Lung microvascular endothelial cell (primary cell): ENCODE measurements at places on chromosomes 16 and 17. TPM values are rescaled to one million over a fixed set of nuclear protein-coding genes. Genes with fewer than 3 reads are reported as not detected.

- DNase-seq: no peak
Observed at GRCh38 chr17:51351890-51352289, 91.5 kb downstream of the UTP18 start.

Gene TBC1D3
- total RNA-seq: 0.44 and 1.8 TPM in 2 replicates

Gene UBE2I
- total RNA-seq: 29.6 and 35.3 TPM in 2 replicates

Gene SYCE1L
- 2.0 and 2.8 TPM in 2 replicates for total RNA-seq

DNA sequence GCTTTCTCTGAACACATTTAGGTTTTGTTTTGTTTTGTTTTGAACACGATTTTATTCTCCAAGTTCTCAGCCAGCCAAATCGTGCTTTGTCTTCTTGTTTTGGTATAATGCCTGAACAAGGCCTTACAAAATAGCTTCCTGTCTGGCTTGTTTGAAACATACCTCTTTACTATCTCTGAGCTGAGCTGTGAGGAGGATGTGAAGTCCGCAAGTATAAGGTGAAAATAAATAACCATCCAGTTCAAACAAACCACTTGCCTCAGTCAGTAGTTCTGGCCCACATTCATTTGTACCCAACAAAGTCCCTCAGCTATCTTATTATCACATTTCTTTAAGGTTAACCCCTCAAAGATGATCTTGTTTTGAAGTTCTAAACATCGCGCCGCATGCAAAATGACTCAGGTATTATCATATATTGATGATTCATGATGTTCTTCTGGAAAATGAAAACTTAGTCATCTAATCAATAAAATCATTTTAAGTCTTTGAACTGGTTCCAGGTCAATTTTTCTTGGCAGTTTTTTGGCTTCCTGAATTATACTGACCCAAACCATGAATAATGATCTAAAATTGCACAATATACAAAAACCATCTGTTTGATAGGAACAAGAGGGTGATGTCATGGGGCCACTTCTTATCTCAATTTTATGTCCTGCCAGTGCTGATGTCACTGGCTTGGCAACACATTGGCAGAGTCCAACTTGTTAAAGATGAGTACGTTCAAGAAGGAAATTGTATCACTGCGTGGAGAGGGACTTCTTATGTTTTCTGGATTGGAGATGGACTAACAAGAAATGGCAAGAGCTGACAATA is 694.3 kb downstream of the KCNJ2 start:
- DNase-seq: no peak

- no peak for DNase-seq
Observed at GRCh38 chr17:949623-950303, 29.8 kb downstream of the NXN start.

DNA sequence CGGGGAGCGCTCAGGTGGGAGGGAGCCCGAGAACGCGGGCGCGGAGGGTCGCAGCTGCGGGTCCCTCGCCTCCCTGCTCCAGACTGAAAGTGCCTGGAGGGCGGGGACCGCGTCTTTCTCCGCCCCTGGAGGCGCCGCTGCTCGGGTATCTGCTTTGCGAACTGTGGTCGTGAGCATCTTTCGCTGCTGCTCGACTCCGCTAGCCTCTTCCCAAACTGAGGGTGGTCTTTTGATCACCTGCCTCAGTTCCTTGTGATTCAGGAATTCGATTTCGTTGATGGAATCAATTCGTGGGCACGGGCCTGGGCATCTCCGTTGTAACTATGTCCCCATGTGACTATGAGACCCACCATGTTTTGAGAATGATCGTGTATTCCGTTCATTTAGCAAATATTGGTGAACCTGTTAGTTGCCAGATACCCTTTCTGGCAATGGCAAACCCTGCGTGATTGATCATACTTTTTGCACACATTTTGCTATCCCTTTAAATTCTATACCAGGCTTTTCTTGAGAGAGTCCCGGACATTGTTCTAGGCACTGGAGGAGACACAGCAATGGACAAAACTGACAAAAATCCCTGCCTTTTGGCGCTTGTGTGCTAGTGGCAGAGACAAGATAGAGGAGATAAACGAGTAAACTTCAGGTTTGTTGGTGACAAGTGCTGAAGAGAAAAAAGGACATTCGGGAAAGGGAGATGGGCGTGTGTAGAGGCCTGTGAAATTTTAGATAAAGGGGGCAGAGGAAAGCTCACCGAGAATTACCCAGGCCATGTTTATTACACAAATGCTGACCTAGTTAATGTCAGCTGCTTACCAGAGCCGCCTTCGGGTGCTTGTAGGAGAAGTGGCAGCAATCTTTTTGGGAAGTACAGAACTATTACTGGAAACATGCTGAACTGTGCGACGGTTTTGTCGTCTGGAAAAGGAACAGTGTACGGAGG is 948 bp downstream of the UTP18 start:
- DNase-seq: no peak

DNA sequence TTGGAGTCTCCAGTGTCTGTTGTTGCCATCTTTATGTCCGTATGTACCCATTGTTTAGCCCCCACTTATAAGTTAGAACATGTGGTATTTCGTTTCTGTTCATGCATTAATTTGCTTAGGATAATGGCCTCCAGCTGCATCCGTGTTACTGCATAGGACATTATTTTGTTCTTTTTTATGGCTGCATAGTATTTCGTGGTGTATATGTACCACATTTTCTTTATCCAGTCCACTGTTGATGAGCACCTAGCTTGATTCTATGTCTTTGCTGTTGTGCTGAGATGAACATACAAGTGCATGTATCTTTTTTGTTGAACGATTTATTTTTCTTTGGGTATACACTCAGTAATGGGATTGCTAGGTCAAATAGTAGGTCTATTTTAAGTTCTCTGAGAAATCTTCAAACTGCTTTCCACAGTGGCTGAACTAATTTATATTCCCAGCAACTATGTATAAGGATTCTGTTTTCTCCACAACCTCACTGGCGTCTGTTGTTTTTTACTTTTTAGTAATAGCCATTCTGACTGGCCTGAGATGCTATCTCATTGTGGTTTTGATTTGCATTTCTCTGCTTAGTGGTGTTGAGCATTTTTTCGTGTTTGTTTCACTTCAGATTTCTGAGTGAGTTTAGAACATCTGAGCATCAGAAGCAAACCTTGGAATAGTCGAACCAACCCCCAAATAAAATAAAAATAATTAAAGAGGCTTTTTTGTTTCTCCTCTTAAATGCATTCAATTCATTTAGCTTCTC is 304.7 kb downstream of the ZFHX3 start:
- no peak for DNase-seq

GRCh38 chr17:39183045-39183444 is 14.4 kb downstream of the CACNB1 start:
- no peak for DNase-seq

GRCh38 chr16:4918781-4919251 is 18.1 kb downstream of the PPL start:
- DNase-seq: no peak

- peak; percentile 76 for DNase-seq
Observed at GRCh38 chr17:44522883-44523671, 19.9 kb upstream of the GPATCH8 start.

Gene MYH2
- total RNA-seq: not detected in 2 replicates
